ENCODE measurements at places on chromosomes 4 and X.
A peak's percentile ranks its signal among the peaks of the same experiment; 100 is the strongest.

GRCh38 chr4:75673959-75674328 is 733 bp upstream of the G3BP2 start:
- DNase-seq = no peak

- DNase-seq = no peak
Observed at GRCh38 chr4:126097155-126097799, 782.5 kb downstream of the FAT4 start.

DNA sequence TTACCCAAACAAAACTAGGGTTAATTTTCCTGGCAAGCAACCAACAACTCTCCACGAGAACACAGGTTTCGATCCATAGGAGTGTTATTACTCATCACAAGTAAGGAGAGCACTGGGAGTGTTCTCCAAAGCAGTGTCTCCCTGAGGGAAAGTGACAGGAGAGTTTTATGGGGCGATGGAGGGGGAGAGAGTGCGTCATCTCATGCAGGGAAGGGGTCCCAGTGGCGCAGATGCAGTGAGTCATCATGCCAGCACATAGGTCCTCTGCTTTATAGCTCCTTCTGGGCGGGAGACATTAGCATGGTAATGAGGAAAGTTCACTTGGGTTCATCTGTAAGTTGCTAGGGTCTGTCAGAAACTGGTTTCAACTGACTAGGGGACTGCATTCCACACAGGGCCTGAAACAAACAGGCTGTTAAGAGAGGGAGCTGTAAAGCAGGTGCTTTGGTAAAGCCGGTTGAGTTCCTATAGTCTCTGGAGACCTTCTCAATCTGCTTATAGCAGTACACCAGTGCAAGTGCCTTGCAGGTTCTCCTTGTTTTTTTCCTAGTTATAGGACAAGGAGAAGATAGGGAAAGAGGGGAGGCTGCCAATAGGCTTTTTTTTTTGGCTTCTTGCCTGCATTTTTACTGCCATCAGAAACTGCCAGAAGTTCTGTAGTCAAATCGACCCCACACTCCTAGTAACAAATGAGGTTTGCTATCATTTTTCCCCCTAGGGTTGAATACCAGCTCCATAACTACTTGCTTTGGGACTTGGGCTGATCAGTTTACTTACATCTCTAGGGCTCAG is 12.8 kb upstream of the BOD1L1 start:
- DNase-seq = peak; percentile 70

DNA sequence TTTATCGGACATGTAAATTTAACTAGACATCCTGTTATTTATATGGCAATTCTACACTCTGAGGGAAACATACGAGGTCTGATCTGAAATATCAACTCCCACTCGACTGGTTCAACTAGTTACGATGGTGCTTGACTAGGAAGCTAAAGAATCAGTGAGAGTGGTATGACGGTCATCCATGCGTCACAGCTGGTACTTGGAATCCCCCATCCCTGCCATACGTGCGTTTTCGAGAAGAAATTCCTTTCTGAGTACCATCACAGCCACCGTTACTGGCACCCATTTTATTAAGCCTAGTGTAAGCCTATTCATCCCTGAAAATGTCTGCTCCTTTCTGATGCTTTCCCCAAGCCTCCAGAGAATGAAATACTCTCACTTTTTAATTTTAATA is 695 bp upstream of the PIGA start:
- peak; percentile 19 for DNase-seq

DNA sequence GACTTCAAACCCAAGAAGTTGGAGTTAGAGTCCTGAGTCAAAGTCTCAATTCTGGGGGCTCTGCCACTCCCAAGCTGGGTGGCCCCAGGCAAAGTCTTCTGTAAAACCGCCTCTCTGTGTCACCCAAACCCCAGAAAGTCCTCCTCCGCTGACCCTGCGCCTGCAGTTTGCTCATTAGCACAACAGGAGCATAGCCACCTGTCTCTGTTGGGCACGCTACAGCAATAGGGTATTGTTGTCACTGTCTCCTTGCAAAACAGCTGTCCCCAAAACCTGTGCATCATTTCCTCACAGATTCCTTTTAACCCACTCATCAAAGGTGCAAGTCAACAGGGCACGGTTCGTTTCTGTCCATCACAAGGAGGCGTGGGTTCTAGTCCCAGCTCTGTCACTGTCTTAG is 8.0 kb upstream of the DGAT2L6 start:
- no peak for DNase-seq

- no peak for DNase-seq
Observed at GRCh38 chr4:98838977-98839618, 89.8 kb downstream of the EIF4E start.

- DNase-seq = peak; percentile 71
Observed at GRCh38 chr4:102168580-102168979, 176.7 kb downstream of the SLC39A8 start.

DNA sequence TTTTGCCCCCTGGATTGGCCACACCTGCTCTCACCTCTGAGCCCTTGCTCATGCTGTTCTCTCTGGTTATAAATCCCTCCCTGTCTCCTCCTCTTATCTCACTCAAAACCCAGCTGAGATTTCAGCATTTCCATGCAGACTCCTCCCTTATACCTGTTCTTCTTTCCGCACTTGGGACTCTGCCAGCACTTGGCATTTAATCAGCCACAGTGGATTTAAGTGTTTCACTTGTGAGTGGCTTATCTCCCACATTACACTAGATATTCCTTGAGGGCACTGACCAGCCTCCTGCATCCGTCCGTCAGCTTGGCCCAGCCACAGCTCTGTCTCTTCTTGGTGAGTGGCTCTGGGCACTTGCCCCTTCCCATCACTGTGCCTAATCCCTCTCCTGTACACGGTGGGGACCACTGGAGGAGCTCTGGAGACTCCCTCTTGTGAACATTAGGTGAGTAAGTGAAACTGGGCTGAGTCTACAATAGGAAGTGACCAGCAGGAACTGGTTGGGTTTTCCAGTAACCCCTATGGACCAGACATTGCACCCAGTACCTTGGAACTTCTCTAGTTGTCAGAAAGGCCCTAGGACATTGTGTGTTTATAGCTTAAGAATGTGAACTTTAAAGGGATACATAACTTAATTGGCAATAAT is 19.9 kb downstream of the FGFBP1 start:
- no peak for DNase-seq

GRCh38 chr4:56655209-56655626 is 25.9 kb downstream of the HOPX start:
- DNase-seq = no peak

- no peak for DNase-seq
Observed at GRCh38 chr4:99887837-99888236, 6.4 kb downstream of the LAMTOR3 start.

DNA sequence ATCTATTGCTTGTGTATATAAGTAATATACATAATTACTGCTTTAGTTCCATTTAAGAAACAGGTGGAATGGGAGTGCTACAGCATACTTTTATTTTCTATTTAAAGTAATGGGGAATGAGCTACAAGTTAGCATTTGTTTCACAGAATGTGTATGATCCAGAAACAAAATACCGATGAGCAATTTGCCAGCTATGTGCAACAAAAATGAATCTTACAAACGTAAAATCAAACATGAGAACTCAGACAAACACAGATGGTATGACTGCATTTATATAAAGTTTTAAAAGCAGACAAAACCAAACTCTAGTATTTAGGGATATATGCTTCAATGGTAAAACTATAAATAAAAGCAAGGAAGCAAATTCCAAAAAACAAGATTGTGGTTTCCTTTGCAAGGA is 141.7 kb downstream of the PAPSS1 start:
- DNase-seq = no peak

DNA sequence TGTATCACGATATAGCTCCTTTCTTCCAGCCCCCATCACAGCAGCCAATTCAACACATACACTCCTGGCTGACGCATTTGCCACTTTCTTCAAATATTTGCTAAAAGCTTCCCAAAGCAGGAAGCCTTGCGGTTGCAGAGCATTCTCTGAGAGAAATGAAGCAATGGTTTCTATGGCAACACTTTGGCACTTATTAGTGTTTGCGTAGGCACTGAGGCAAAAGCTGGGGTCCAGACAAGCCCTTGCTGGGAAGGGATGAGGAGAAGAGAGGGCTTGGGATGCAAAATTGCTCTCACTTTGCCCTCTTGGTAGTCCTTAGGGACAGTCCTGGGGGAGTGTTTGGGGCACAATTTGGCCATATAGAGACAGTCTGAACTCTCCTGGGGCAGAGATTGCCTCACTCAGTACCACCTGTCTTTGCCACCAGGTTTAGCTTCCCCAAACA is 55.0 kb upstream of the PAK3 start:
- DNase-seq = no peak

GRCh38 chr4:127997534-127998388 is 32.6 kb downstream of the ABHD18 start:
- DNase-seq = no peak

GRCh38 chrX:13742397-13743176 is 8.0 kb downstream of the OFD1 start:
- DNase-seq = no peak

GRCh38 chrX:30373479-30373878 is 64.3 kb upstream of the NR0B1 start:
- DNase-seq = no peak
